ENCODE measurements at places on chromosomes 4 and X.
A peak's percentile ranks its signal among the peaks of the same experiment; 100 is the strongest.

DNA sequence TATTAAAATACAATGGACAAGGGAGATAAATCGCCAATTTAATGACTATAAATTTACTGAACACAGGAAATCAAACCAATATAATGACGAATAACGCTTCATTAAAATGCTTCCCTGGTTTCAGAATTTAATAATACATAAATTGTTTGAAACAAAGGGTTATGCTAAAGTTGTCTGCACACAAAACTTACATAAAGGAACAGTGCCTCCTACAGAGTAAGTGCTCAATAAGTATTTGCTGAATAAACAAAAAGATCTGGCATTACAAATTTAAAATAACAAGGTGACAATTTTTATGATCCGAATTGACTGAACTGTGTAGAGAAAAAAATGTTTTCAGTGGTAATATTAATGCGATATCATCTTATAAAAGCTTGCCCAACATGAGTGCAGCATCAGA is 69.6 kb downstream of the NOCT start:
- DNase-seq, result no peak

GRCh38 chr4:6336166-6336565 is 66.5 kb downstream of the WFS1 start:
- DNase-seq, result no peak

- no peak for DNase-seq
Observed at GRCh38 chr4:122384245-122384644, 5.4 kb downstream of the ADAD1 start.

- DNase-seq, result no peak
Observed at GRCh38 chr4:133802359-133803140, 399.0 kb downstream of the PABPC4L start.

GRCh38 chrX:108230574-108230973 is 139.0 kb downstream of the ATG4A start:
- no peak for DNase-seq

- no peak for DNase-seq
Observed at GRCh38 chrX:99445336-99445735, 964.7 kb downstream of the PCDH19 start.

GRCh38 chrX:87572901-87573300 is 55.3 kb downstream of the KLHL4 start:
- DNase-seq, result no peak

GRCh38 chr4:123615901-123616300 is 219.3 kb downstream of the SPRY1 start:
- DNase-seq, result no peak

GRCh38 chrX:48918643-48919340 is at the start of gene PIM2:
Gene PIM2, minus strand, starts transcription at chrX:48919024. Its CDS starts 190 bp downstream, at chrX:48918834.
- peak; percentile 85 for DNase-seq

- no peak for DNase-seq
Observed at GRCh38 chr4:81659051-81659450, 187.3 kb upstream of the RASGEF1B start.

GRCh38 chrX:30649859-30650258 is 3.4 kb upstream of the GK start:
- DNase-seq, result no peak

- no peak for DNase-seq
Observed at GRCh38 chrX:14357314-14357713, 172.0 kb upstream of the GLRA2 start.

DNA sequence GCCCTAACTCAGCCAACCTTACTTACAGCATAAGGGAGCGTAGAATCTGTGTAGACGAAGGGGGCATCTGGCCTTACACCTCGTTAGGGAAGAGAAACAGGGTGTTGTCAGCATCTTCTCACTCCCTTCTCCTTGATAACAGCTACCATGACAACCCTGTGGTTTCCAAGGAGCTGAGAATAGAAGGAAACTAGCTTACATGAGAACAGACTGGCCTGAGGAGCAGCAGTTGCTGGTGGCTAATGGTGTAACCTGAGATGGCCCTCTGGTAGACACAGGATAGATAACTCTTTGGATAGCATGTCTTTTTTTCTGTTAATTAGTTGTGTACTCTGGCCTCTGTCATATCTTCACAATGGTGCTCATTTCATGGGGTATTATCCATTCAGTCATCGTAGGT is 14.6 kb downstream of the PLP1 start:
- no peak for DNase-seq

DNA sequence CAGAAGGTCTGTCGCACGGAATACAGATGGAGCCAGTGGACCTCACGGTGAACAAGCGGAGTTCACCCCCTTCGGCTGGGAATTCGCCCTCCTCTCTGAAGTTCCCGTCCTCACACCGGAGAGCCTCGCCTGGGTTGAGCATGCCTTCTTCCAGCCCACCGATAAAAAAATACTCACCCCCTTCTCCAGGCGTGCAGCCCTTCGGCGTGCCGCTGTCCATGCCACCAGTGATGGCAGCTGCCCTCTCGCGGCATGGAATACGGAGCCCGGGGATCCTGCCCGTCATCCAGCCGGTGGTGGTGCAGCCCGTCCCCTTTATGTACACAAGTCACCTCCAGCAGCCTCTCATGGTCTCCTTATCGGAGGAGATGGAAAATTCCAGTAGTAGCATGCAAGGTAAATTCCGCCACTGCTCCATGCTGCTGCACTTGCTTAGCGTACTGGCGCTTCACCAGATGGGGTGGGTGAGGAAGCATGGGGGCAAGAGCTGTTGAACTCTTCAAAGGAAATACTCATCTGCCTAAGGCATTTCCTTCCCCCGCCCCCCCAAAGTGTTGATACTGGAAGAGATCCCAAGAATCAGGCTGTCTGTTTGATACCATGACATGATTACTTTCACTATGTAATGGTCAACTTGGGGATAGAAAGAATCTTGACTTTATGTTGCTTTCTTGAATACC is 24.8 kb downstream of the KLF3 start:
- no peak for DNase-seq
